ENCODE measurements at places on chromosomes 4 and X. TPM values are rescaled to one million over a fixed set of nuclear protein-coding genes. Genes with fewer than 3 reads are reported as not detected.

Gene RBMXL3
- total RNA-seq, result not detected

Gene TRAM1L1
- not detected for total RNA-seq

Gene NRK
- not detected for total RNA-seq

Gene DCAF8L2
- not detected for total RNA-seq

Gene GASK1B
- total RNA-seq, result not detected

Gene DGAT2L6
- not detected for total RNA-seq

Gene NBDY
- total RNA-seq, result 46.5 TPM
